ENCODE measurements at places on chromosomes 3 and 15.

GRCh38 chr15:60766391-60767128 lies 287.6 kb upstream of the ICE2 start:
- no peak for DNase-seq

- DNase-seq: peak; percentile 2
These were observed 1.3 kb downstream of the GRM7 start for GRCh38 chr3:6862041-6862879.

DNA sequence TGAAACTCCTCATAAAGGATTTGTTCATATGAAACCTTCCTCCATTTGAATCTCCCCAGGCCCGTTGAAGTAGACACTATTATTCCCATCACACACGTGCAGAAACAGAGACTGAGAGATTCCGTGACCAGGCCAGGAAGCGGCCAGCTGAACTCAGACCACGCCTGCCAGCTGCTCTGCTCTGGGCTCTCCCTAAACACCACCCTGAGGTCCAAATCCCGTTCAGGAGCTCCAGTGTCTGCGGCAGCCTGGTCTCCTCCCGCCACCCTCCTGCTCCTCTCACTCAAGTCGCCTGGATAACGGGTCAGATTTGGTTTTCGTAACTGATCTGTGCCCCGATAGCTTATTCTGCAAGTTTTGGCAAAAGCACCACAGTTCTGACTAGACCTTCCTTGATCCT lies 53.6 kb upstream of the SNRPA1 start:
- no peak for DNase-seq

GRCh38 chr3:8757551-8758518 lies 11.6 kb downstream of the OXTR start:
- no peak for DNase-seq

GRCh38 chr3:102018551-102018950 lies 169.2 kb downstream of the NFKBIZ start:
- no peak for DNase-seq

DNA sequence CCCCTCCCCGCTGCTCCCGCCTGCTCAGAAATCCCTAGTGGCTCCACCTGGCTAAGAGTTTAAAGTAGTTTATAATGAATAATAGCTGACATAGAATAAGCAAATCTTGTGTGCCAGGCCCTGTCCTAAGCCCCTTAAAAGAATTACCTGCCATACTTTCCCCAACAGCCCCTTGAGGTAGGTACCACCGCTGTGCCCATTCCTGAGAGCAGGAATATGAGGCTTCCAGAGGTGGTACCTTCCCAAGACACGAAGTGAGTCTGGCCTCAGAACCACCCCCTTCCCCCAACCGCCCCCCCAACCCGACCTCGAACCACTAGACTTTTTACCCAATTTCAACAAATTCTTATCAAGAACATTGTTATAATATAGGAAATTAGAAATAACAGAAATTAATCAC lies 1.2 kb downstream of the ABHD6 start:
- DNase-seq: no peak

DNA sequence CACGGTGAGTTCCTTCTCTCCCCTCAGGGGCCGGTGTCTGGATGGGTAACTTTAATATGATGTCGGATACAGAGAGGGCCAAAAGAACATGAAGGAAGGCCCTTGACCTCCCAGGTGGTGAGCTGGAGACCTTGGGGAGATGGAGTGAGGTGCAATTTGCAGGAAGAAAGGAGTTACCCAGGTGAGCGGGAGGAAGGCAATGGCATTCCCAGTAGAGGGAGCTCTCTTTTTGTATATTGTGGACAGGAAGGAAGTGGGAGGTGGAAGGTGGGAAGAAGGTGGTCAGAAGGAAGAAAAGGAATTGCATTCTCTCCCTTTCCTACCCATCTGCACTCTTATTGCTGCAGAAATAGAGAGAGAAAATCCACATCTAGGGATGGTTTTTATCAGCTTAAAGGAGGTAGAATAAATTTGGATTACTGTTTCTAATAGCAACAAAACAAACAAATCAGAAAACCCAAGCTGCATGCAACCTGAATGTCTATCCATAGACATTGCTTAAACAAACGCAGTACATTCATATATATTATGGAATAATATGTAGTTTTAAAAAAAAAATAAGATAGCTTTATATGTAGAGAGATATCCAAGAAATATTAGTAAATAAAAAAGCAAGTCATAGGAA lies 169.0 kb upstream of the TSC22D2 start:
- DNase-seq: peak; percentile 59

GRCh38 chr3:25861566-25861965 lies 71.7 kb downstream of the OXSM start:
- DNase-seq: no peak

GRCh38 chr3:7787871-7788828 lies 713.5 kb upstream of the LMCD1 start:
- no peak for DNase-seq

GRCh38 chr3:186277268-186277909 lies 84.6 kb downstream of the DGKG start:
- no peak for DNase-seq

DNA sequence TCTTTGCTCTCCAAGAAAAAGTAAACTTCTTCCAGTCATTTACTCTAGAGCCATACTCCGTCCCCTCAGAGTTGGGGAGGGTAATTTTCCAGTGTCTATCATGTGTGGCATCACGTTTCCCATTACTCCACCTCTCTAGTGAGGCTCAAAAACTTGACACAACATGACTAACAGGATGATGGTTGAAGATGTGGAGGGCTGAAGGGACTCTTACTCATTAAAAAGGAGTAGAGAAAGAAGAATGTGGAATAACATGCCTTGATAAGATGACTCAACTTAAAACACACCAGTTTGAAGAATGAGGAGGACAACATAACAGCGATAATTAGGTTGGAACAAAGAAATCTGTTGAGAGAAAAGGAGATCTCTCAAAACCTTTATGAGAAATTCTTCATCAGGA lies 894.3 kb downstream of the OTOL1 start:
- DNase-seq: no peak

DNA sequence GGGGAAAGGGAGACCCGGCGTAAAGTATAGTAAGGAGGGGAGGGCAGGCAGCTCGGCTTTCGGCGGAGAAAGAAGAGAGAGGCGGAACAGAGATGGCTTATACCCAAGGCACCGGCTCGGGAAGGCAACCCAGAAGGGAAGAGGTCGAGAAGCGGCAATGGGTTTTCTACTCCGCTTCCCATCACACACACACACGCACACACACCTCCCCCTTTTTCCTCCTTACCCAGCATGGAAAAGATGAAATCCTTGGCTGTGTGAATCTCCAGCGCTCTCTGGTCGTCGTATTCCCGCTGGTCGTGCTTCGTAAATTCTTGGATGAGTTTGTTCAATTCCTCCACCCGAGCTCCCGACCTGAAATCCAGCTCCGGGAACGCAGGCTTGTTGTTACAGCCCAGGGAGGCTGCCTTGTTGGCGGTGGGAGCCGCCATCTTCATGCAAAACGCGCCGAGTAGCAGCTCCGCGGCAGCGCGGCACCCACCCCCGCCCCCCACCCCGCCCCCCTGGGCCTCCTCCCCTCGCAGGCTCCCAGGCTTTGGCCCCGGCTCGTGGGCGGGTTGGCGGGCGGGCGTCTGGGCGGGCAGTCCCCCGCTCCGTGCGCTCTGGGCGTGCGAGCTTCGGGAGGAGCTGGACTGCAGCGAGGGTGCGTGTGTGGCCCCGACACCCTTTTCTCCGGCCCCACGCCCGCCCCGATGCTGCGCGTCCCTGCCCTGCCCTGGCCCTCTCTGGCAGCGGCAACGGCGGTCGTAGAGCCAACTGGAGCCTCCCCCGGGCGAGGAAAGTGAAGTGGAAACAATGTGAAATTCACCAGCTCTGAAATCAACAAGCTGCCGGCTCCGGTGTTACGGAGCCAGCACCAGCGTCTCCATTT lies at the start of gene MB21D2:
TSS of gene MB21D2 (minus strand) at position 453 of the 871 bp plus-strand sequence. CDS start at position 437, 16 bp downstream.
- peak; percentile 85 for DNase-seq

- no peak for DNase-seq
These were observed 14.8 kb downstream of the P3H2 start for GRCh38 chr3:190105876-190106275.

- DNase-seq: no peak
These were observed 748.6 kb upstream of the GBE1 start for GRCh38 chr3:82509951-82510603.

GRCh38 chr3:84444726-84445521 lies 513.9 kb upstream of the CADM2 start:
- no peak for DNase-seq

DNA sequence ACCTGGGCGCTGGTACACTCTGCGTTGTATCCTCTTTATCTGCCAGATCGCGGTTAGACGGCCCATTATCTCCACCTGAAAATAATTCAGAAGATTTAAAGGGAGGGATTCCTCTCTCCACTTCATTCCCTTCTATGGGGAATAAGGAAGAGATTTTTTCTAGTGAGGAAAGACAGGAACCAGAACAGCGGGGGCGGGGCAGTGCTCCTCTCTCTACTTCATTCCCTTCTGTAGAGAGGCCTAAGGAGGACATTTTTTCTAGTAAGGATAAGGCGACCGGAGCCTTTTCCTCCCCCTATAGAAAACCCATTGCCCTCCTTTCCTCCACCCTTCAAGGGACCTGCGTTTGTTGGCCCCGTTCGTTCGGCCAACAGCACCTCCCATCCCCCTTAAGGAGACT lies 8.3 kb upstream of the LIPH start:
- no peak for DNase-seq

Data from NCI-H524 (cell line).